ENCODE measurements at places on chromosomes 12 and 14.

DNA sequence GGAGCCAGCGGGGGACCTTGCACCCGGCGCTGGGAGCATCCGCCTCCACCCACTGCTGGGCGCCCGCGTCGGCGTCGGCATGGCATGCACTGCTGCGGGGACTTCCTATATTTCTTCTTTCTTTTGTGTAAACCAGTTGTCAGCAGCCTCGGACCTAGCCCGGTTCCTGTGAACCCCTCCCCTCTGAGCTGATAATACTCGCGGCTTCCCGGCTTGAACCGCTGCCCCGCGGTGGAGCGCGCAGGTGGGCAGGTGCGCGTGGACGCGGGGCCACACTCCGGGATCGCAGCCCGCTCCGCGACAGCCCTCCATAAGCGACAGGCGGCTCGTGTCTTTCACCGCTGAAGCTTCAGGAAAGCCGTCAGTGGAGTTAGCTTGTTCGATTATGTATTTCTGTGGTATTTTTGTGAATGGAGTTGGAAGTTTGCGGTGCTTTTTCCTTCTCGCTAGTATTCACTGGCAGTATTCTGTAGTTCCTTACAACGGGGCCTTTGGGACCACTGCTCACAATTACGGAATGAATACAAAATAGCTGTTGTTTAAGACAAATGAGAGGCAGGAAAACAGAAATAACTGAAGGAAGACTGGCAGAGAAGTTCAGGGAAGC is 870 bp downstream of the BMAL2 start:
- no peak for DNase-seq

DNA sequence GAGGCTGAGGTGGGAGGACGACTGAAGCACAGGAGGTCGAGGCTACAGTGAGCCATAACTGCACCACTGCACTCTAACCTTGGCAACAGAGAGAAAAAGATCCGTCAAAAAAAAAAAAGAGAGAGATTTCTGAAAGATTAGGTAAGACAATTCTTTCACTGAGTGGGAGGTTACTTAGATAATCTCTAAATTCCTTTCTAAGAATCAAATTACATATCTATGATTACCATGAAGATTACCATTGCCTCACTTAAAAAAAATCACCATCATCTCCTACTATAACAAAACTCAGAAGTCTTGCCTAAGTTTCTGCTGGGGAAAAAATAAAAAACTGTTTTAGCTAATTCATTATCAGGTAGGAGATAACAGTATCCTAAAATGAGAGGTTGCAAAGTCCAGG is 366.7 kb downstream of the DUSP6 start:
- no peak for DNase-seq

DNA sequence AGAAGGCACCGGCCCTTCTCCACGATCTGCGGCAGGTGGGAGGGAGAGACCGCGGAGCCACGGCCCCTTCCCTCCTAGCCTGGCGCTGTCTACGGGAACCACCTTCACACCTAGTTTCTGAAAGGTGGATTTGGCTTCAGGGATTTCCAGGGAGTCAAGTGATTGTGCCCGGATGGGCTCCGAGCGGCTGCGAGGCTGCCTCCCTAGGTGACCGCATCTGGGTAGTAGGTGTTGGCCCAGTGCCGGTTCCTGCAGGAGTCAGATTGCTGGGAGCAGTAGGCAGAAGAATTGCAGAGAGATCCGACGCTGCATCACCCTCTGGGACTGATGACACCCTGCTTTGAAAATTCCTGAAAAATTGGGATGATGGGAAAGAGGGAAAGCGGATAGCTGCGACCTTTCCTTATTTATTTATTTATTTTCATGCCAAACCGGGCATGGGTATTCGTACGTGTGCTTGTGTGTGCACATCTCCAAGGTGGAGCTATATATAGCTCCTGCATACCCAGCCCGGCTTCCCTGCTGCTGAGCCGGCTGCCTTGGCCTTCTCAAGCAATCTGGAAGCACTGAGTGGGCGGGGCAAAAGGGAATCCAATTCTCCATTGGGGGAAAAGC is 1.1 kb downstream of the CNTN1 start:
- DNase-seq = peak; percentile 66

DNA sequence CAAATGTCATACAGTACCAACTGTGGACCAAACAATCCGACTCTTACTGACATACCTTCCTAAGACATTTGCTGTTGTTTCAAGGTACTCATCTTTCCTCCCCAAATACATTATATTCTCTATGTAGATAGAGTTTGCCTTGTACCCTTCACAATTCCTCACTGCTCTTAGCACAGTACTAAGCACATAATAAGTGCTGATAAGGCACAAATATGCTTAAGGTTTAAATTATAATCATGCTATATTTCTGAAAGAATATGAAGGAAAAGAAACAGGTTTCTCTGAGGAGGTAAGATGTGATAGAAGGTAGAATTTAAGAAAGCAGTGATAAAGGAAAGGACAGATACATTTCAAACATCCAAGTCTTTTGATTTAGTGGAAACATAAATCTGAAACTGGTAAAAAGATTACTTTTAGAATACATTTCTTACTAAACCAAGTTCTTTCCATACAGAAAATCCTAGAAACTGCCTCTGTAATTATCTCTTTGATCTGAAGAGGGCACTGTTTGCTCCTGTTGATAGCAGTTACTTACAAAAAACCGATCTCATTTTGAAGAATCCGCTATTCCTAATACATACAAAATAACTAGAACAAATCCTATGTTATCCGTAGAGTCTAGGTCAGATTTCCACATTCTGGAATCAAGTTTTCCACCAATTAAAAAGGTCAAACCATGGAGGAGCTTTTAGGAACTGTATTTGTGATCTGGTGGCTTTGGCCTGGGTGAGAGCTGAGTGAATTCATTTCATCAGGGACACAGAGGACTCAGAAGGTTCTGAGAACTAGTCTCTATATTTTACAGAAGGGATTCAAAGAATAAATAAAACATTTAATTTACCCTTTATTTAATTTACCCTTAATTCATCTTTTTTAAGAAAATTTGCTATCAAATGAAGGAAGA is 311.9 kb downstream of the DAD1 start:
- no peak for DNase-seq

GRCh38 chr12:42729535-42729900 is 140.0 kb upstream of the PRICKLE1 start:
- no peak for DNase-seq

DNA sequence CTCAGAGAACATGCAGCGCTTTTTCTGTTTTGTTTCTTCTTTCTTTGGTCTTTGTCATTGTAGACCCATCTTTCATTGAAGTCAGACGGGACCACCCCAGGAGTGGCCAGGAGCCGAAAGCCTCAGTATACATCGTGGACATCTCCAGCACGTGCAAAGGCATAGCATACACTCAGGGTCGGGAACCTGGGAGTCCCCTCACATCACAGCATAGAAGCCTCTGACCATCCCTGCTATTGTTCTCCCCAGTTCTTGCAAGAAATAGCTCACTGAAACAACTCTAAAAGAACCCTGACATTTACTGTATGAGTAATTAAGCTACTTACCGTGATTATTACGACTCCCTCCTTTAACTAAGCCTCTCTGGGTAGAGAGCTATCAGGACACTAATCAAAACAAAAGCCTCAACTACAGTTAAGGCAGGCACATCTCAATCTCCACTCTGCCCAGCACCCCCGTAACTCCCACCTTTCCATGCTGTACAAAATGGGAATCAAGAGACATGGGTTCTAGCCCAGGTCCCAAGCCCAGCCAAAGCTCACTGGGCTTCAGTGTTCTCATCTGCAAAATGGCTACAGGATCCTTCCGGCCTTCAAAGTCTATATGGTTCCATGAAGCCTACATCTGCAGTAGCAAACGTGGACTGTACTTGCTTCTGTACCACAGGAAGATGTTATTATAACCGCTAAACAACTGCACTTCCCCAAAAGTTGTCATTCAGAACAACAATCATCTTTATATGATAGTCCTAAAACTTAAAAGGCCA is 6.7 kb downstream of the CCDC88C start:
- no peak for DNase-seq

DNA sequence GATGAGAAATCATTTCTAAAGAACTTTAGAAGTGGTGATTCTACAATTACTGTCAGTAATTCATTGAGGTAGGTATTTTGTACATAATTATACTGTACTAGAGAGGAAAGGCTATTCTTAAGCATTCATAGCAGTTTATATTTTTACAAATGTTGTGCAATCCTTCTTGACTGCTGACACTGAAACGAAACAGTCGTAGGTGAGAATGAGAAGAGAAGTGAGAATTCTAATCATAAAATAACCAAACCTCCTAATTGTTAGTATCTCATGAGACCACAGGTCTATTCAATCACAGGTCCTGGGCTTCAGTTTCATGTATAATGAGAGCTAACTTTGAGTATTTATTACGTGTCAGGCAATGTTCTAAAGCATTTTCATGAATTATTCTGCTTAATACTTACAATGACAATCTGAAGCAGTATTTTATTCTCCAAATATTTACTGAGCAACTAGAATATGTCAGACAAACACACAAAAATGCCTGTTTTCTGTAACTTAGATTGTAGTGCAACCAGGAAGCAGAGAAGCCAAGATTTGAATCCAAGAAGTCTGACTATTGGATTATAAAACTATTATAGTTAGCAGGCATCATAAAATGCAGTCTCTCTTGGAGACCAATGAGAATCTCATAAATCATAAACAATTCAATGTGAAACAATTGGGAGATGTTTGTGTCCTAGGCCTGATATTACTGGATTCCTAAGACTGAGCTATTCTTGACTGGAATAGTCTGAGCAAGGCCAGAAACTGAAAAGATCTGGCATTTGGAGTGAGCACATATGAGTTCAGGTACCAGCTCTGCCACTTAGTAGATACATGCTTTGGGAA is 24.3 kb downstream of the RERG start:
- DNase-seq = no peak

GRCh38 chr12:26361964-26362363 is 166.6 kb downstream of the SSPN start:
- no peak for DNase-seq

DNA sequence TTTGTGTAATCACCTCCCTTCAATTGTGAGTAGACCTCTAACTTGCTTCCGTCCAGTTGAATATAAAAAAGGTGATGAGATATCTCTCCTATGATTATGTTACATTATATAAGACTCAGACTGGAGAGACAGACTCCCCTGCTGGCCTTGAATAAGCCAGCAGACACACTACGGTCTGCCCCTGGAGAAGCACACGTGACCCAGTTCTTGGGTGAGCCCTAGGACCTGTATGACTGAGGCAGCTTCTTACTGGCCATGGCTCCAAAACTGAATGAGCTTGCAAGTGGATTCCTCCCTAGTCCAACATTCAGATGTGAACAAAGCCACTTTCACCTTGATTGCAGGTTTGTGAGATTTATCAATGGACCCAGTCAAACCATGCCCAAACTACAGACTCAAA is 427.9 kb upstream of the DCN start:
- no peak for DNase-seq

- no peak for DNase-seq
Measured at GRCh38 chr12:4286228-4286627, 12.7 kb downstream of the CCND2 start.

- no peak for DNase-seq
Measured at GRCh38 chr12:125549836-125550235, 484.6 kb downstream of the AACS start.

- no peak for DNase-seq
Measured at GRCh38 chr12:223841-224240, 9.9 kb upstream of the SLC6A12 start.

DNA sequence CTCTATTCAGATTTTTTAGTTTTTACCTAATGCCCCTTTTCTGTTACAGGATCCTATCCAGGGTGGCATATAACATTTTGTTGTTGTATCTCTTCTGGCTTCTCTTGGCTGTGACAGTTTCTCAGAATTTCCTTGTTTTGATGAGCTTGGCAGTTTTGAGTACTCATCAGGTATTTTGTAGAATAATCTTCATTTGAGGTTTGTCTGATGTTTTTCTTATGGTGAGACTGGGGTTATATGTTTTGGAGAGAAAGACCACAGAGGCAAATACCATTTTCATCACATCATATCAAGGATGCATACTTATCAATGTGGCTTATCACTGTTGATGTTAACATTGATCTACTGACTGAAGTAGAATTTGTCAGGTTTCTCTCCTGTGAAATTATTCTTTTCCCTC is 14.0 kb upstream of the LYZ start:
- DNase-seq = no peak

DNA sequence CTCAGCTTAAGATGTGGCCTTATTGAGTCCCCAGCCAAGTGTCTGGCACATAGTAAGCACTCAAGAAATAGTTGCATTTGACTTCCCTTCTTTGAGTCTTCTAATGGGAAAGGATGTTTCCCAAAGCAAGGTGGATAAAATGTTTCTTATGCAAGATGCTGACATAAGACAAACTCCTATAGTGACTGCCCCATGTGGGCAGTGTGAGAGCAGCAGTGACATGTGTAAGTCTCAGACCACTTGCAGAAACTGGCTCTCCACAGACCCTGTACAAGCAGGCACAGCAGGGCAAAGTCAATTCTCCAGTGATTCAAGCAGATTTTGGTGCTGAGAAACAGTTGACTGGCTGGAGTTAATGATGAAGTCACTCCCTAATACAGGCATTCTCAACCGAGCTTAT is 255.3 kb downstream of the ANO2 start:
- DNase-seq = no peak

- no peak for DNase-seq
Measured at GRCh38 chr12:99029511-99030271, 384.6 kb downstream of the APAF1 start.

GRCh38 chr12:6062757-6063735 is 61.4 kb downstream of the VWF start:
- peak; percentile 63 for DNase-seq

DNA sequence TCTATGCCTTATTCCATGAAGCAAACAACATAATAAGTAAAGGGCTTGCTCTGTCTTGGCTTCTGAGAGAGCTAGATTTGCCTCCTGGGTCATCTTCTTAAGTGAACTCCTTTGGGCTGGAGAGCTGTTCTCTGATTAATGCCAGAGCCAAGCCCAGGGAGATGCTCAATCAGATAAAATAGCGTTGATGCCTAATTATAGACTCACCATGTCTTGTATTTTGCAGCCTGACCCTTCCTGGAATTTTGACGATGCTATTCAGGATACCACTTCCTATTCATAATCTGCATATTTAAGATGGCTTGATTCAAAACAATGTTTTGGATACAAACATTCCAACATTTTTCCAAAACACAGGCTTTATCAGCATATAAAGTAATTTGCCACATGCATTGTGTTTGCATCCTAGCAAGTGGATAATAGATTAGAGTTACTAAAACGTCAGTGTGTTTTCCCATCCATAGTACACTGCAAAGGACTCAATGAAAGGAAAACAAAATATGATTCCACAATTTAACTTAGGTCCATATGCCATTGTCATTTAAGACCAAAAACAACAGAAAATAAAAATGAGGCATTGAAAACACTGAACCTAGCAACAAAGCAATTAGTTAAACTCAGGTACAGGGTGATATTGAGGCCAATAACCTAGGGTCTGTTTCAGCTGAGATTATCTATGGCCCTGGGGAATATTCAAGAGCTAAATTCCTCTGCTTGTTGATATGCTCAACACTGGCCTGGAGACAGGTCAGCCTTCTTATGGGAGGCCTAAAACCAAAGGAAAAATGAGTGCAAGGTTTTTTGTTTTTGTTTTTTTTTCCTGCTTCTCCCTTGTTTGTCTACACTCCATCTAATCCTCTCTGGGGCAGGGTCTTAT is 184.2 kb upstream of the FOXN3 start:
- no peak for DNase-seq
